CD4-positive, alpha-beta T cell treated with Interleukin-10 for 1 hour (primary cell): ENCODE measurements at places on chromosomes 1 and 21.

DNA sequence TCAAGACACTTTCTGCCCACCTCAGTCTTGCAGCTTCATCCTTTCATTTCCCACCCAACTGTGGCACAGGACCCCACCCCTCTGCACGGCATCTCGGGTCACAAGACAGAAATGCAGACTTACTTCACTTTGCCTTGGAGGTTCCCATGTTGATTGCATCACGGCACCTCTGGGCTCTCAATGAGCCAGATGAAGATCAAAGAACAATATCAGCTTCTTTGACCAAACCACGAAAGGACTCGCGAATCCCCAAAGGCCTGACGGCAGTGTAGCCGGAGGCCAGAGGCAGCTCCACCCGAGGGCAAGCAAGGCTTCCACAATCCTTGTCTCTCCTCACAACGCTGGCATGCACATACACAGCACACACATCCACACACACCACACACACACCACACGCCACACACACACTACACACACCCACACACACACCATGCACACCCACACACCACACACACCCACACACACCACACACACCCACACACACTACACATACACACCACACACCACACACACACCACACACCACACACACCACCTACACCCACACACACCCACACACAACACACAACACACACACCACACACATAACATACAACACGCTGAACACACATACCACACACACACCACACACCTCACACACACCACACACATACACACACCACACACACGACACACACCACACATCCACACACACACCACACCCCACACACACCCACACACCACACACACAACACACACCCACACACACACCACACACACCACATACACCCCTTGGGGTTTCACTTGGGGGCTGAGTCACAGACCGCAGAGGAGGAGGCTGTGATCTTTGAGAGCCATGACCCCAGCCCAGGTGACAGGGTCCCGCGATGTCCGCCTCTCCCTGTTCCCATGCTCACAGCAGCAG lies 35.8 kb downstream of the UBASH3A start:
- peak; percentile 39 for DNase-seq

DNA sequence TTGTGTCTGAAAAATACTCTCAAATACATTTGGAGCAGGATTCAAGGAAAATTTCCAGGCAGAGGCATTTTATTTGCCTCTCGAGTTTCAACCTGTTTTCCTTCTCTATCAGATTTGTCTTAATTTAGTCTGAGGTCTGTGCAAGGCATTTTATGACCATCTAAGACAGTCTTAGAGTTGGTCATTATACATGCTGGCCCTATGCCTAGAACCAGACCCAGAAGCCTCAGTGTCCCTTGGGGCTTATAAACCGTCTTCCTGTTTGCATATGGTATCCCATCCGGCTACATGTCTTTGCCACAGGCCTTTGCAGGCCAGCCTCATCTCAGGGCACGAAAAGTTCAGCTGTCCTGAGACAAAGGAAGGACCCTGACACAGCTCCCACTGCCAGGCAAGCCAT lies 346.1 kb downstream of the SIPA1L2 start:
- no peak for DNase-seq

GRCh38 chr1:89975540-89976125 lies 19.3 kb upstream of the ZNF326 start:
- no peak for DNase-seq

DNA sequence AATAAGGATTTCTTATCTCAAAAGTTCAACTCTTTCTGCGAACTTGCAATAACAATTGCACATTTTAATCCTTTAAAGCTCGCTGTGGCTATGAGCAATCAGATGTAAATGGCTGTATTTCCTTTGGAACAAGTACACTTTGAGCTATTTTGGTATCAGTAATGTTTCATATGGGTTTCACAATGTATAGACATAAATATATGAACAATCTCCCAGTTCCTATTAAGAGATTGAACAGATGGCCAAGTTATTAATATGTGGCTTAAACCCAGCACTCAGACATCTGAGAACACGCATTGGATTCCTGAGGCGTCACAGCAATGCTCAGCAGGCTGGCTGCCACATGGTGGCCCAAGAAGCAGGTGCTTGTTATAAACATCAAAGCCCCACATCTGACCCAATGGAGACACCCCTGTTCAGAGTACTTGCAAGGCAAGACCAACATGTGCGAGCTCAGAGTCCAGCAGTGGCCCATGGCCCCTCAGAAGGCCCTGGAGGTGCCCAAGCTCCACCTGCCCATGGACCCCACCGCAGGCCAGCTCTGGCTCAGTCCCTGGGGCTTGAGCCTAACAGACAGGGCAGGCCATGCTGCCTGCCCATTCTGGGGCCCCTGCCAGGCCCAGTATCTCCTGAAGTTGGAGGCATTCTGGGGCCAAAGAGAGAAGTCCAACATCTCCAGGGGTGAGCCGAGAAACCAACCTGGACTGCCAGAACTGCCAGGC lies 23.7 kb downstream of the PSMG1 start:
- no peak for DNase-seq

DNA sequence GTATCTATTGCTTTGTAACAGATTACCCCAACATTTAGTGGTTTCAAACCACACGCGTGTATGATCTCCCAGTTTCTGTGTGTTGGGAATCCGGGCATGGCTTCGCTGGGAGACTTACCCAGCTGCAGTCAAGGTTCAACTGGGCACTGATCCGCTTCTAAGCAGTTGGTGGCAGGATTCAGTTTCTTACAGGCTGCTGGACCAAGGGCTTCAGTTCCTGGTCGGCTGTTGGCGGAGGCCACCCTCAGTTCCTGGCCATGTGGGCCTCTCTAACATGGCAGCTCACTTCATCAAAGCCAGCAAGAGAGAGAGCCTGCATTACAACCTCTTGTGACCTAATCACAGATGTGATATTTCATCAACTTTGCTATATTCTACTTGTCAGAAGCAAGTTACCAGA lies 53.8 kb upstream of the NEK2 start:
- DNase-seq = no peak

- DNase-seq = no peak
Observed at GRCh38 chr1:95072117-95072516, 634 bp downstream of the ALG14 start.

- DNase-seq = no peak
Observed at GRCh38 chr1:17892225-17892624, 137.1 kb downstream of the ACTL8 start.

- no peak for DNase-seq
Observed at GRCh38 chr1:16015491-16015890, 2.4 kb downstream of the HSPB7 start.

- no peak for DNase-seq
Observed at GRCh38 chr1:157878059-157878458, 36.5 kb upstream of the CD5L start.

GRCh38 chr1:51924455-51924854 lies 45.9 kb upstream of the NRDC start:
- no peak for DNase-seq

DNA sequence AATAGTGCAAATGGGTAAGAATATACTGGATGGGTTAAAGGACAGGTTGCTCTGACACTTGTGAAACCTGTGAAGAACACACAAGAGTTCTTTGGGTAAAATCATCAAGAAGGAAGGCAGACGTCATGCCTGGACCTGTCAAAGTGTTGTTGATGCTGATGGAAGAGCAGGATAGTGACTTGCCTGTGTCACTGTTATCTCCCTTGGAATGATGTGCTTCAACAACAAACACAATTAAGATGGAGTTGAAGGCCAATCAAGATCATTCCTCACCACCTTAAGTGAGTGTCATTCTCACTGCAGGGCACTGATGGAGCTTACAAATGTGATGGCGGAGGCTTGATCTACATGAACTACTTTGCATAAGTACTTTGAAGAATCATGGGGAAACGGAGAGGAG lies 73.2 kb downstream of the LRRN2 start:
- DNase-seq = no peak

DNA sequence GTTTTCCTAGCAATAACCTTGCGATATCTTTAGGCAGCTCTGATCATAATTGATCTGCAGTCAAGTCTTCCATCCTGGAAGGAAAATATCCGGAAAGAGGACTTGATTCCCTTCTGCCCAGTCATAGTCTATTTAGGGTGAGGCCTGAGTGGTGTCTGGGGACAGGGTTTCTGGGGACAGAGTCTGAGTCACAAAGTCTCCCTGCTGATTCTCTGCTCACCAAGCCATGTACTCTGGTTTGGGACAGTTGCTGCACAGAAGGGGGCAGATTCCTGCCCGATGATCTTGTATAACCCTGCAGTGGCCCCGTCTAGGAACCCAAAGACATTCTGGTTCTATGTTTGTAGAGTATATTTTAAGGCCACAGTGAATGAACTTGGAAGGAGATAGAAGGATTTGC lies 178.8 kb downstream of the KCNJ6 start:
- no peak for DNase-seq

- no peak for DNase-seq
Observed at GRCh38 chr1:82388679-82389078, 587.9 kb downstream of the ADGRL2 start.

DNA sequence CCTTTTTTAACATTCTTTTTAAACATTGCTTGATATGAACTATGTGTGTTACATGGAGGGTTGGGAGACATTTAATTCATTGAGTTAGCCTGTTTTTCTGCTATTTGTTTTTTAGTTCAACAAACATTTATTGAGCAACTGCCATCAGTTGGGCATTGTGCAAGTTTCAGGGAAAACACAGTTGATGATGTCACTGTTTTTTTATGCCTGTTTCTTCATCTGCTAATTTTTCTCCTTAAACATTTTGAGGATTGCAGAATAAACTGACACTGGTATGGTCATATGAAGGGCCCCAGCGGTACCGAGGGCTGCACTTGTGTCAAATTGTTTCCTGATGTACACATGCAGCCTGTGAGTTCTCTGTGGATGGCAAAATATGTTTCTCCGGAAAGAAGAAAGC lies 253.0 kb downstream of the FGGY start:
- no peak for DNase-seq

- no peak for DNase-seq
Observed at GRCh38 chr1:89974256-89974655, 20.7 kb upstream of the ZNF326 start.

GRCh38 chr21:40466893-40467483 lies 380.0 kb downstream of the DSCAM start:
- DNase-seq = no peak

- peak; percentile 61 for DNase-seq
Observed at GRCh38 chr1:86419277-86419903, 4.6 kb upstream of the CLCA2 start.

DNA sequence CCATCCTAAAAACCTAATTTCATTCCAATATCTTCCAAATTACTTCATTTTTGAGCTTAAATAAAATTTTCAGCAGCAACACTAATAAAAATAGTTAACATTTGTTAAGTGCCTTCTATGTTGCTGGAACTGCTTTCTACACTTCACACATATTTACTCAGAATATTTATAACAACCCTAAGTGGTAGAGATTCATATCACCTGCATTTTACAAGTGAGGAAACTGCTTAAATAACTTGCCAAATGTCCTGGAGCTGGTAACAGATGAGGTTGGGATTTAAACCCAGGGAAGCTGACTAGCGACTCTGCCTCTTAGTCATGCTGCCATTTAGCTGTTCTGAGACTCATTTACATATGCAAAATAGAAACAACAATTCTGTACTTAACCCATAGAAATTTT lies 86.1 kb upstream of the PBX1 start:
- DNase-seq = no peak

GRCh38 chr1:221768444-221769066 lies 26.7 kb upstream of the DUSP10 start:
- DNase-seq = no peak

- no peak for DNase-seq
Observed at GRCh38 chr1:3069491-3070308, 697 bp downstream of the PRDM16 start.

GRCh38 chr1:240658312-240658960 lies 46.5 kb upstream of the GREM2 start:
- no peak for DNase-seq

DNA sequence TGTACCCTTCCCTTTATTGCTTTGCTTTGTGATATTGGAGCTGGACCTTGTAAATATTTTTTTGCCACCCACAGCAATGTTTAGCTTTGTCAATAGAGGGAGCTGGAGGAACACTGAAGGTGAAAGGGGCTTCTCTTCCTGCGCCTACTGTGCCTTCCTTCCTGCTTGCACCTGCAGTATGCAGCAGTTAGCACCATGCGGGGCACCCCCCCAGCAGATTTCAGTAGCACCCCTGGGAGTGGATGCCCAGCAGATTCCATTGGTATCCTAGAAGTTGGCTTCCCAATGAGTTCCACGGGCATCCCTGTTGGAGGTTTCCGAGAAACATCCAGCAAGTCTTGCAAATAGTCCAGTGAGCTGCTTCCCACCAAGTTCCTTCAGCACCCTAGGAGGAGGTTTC lies 25.6 kb downstream of the S100A10 start:
- DNase-seq = peak; percentile 83

DNA sequence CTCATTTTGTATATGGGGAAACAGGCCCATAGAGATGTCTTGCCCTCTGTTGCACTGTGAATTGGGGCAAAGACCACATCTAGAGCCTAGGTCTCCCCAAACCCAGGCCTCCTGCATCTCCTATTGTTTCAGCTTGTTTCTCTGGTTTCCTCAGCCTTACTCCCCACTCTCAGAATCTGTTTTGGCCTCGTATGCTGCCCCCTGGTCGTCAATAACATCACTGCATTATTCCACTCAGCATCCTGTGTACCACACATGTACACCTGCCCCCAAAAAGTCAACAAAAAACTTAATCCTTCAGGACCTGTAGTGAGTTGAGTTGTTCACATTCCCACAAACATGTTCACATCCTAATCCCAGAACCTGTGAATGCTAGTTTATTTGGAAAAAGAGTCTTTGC lies 184.8 kb downstream of the BRINP2 start:
- no peak for DNase-seq

- DNase-seq = no peak
Observed at GRCh38 chr1:246784621-246785493, 60.6 kb downstream of the SCCPDH start.

DNA sequence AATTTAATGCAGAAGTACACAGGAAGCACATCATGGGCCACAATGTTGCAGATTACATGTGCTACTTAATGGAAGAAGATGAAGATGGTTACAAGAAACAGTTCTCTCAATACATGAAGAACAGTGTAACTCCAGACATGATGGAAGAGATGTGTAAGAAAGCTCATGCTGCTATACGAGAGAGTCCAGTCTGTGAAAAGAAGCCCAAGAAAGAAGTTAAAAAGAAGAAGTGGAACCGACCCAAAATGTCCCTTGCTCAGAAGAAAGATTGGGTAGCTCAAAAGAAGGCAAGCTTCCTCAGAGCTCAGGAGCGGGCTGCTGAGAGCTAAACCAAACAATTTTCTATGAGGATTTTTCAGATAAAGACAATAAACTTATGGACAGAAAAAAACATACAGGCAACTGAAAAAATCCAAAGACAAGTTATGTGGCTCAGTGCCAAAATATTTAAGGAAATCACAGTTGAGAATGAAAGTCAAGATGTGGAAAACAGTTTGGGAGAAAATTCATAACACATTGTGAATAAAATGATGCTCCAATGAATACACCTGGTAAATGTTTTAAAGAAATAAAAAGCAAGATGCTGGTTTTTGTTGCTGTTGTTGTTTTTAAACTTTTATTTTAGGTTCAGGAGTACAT lies 2.8 kb upstream of the ZNF644 start:
- no peak for DNase-seq

GRCh38 chr1:198711837-198712236 lies 73.0 kb downstream of the PTPRC start:
- no peak for DNase-seq
